Stimulated activated naive CD8-positive, alpha-beta T cell treated with anti-CD3 and anti-CD28 coated beads, Interleukin-15, amount 100 ng/mL, for 72 hours (primary cell): ENCODE measurements at places on chromosomes 3 and 15.

DNA sequence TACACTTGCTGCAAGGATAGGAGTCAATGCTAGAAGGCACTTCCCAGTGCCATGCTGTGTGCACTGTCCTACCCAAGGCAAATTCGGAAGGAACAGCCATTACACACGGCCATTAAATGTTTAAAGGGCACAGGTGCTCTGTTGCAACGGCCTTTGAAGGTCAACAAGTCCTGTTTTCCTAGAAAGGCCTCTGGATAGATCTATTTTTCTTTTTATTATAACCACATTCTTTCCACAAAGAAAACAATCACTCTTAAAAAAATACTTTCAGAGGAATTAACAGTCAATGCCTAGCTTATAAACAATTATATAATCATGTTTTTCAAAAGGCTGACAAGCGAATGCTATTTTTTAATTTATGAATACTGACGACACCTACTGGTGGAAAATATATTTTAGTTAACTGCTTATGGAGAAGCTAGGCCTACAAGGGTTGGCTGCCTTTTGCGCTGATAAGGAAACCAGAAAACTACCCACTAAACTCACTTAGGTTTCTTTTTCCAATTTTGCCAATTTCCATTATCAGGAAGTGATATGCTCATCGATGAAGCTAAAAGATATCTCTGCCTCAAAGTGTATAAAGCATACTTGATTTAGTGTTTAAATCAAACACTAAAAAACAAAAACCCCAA, 2.4 kb downstream of the ARHGEF3 start:
- DNase-seq = peak; percentile 34

GRCh38 chr3:39910826-39911464, 101.5 kb downstream of the MYRIP start:
- no peak for DNase-seq

DNA sequence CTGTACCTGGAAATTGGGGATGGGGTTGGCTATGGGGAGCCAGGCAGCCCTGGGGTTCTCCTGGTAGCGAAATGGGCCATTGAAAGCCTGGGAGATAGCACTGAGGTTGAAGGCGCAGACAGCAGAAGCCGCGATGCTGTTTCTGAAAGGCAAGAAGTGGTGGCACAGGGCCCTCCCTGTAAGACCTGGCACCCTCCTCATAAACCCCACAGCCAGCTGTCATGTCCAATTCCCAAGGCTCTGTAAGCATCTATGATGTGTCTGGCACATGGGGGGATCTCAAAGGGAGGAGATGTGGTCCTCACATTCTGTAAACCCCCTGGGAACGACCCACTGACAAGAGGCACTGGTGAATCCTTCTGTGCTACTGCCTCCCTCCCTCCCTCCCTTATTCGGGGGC, 104.0 kb downstream of the SEMA5B start:
- DNase-seq = no peak

- DNase-seq = no peak
Measured at GRCh38 chr3:51717446-51717845, 10.6 kb downstream of the GRM2 start.

GRCh38 chr15:68465861-68466560, 34.0 kb upstream of the ITGA11 start:
- DNase-seq = no peak

DNA sequence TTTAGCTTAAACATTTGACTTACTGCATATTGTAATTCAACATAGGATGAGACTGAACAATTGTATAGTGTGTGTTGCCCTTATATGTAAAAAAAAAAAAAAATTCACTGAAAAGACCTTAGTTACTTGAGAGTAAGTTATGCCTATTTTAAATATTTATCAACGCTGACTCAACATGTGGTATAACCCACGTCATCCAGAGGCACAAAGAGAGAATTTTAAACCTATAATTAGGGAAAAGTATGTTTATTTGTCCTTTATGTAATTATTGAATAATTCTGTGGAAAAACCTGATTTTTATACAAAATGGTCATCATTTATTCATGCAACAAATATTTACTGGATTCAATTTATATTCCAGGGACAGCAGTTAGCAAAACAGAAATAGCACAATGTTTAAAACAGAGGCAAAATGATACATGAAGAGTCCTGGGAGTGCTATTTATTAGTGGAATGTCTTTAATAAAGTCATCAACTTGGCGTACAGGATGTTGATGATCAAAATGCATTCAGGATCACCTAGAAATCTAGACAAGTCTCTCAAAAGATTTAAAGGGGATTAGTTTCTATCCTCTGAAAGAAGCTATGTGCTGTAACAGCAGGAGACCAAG, 223.7 kb downstream of the PCCB start:
- DNase-seq = no peak

DNA sequence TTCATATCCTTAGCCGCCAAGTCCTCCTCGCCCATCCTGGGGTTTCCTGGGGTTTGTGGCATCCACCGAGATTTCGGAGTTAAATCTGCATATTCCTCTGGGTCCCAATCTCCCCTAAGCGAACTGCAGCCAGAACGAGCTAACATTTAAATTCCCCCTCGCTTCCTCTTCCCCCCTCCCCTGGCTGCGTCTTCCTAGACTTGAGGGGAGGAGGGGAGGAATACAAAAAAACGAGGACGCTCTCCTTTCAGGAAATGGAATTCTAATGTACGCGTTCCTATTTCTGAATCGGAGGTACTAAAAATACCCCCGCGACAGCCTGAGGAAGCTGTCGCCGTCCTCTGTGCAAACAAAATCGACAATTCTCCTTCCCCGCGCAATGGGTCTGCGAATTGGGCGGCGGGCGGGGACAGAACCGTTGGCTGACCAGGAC, 5.6 kb downstream of the FEZF2 start:
- no peak for DNase-seq

- DNase-seq = no peak
Measured at GRCh38 chr3:137097386-137097785, 139.6 kb downstream of the IL20RB start.

DNA sequence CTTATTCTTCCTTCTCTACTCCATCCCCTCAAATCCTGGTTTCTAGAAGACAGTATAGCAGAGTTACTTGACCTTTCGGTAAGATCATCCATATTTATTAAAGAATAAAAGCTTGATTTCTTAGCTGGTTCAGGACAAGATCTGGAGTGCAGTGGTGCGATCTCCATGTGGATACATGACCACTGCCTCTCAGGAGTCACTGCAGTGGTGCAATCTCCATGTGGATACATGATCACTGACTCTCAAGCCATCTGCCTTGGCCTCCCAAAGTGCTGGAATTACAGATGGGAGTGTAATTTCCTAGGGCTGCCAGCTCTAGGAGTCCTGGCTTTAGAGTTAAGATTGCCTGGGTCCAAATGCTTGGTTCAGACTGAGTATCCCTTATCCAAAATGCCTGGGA, 16.5 kb downstream of the LARP6 start:
- no peak for DNase-seq

DNA sequence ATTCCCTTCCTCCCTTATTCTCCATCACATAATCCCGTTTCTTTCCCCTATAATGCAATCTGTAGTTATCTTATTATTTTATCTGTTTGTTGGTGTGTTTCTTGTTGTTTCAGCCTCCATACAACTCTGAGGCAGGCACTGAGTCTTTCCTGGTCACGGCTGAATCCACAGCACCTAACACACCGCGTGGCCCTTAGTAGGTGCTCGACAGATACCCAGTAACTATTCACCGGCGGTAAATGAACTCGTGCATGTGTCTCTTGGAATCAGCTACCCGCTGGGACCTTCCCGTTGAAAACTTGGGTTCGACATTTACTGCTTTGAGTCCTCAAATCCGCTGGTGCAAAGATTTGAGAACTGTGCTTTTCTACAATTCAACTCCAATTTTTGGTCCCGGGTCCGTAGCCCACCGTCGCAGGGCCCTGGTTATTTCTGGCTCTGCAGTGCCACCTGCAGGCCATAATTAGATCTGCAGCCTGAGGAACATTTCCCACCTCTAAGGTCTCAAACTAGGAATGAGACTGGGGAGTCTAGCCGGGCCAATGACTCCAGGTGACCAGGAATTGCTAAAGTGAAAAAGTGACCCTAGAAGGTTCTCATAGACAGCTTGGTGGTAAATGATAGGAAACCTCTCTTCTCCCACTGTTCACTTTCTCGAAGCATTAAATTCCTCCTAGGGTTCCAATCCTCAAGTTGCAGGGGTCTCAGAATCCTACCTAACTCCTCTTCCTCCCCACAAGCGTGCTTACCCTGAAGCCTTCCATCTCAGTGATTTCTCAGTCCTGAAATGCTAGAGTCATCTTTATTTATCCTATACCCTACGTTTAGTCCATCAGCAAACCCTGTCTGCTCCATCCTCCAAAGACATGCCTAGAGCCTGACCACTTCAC, 40.0 kb upstream of the TRH start:
- DNase-seq = peak; percentile 30

DNA sequence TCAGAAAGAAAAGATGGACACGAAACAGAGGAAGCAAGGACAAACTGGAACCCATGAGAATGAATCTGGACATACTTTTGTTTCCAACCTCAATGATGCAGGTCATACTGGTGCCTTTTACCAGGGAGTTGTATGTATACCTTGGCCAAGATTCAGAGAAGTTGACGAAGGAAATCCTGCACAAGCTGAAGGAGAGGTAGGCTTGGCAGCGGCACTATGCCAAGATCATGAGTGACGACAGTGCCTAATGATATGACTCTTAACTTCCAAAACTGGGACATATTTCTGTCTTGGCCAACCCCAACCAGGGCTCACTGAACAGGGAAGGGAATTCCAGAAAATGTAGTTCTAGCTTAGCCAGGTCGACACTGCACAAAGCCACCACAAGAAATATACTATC, 149.2 kb upstream of the SLCO3A1 start:
- no peak for DNase-seq

- DNase-seq = no peak
Measured at GRCh38 chr3:186476044-186476468, 68.1 kb downstream of the CRYGS start.

- DNase-seq = no peak
Measured at GRCh38 chr3:32082721-32083120, 23.7 kb upstream of the GPD1L start.

GRCh38 chr15:51982013-51982769, 10.6 kb upstream of the LEO1 start:
- DNase-seq = peak; percentile 69

DNA sequence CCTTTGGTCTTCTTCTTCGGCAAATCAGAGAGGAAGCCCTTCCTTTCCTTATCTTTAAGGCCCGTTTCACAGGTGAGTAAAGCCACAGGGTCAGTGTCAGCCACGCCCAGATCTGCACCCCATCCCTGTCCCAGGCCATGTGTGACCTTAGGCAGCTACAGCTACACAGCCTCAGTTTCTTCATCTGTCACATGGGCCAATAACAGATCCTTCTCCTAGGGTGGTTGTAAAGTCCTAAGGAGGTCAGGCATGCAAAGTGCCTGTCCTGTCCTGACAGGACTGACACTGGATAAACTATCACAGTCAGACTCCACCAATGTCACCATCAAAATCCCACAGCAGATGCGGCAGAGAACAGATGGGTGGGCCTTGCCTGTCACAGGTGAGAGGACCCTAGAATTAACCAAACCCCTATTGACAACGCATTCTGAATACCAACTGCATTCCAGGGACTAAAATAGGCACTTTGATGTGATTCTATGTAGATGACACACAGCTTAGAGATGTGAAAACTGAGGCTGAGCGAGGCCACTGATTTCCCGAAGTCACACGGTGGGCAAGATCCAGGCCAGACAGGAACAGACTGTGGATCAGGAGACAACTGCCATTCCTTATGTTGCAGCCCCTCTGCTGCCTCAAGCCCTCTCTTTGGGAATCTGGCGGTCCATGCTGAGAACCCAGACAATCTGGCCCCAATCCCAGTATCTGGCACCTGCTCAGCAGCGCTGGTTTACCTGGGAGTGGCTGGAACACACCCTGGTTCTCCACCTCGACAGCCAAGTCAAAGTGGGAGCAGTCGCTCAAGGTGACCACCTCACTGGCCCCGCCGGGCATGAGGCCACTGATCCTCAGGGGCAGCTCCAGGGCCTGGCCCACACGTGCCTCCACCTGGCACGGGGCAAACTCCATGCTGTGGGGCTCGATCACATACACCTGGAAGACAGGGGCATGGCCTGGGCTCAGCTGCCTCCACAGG, 48.7 kb downstream of the NUP210 start:
- no peak for DNase-seq

- no peak for DNase-seq
Measured at GRCh38 chr15:33586786-33587697, 276.3 kb downstream of the RYR3 start.
